ENCODE measurements at places on chromosomes 2 and 18.

DNA sequence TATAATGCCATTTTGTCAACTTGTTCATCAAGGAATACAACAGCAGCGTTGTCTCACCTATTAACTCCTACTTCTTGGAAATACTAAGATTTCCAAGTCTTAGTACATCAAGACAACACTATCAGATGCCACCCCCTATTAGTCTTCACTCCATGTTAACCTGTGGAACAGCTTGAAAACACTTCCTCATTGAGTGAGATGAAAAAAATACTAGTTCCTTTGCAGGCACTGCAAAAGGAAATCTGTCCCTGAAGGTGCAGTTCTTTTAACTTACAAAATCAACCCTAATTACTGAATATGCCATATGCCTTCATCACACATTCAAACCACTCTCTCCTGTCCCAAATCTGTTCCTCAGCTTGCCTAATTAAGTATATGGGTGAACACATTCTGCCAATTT is 4.0 kb downstream of the CWC22 start:
- DNase-seq = no peak
- peaks cover 15% of the 10 kb centered on the region for H3K36me3 ChIP-seq
- H3K27me3 ChIP-seq = no peaks in the 10 kb centered on the region

DNA sequence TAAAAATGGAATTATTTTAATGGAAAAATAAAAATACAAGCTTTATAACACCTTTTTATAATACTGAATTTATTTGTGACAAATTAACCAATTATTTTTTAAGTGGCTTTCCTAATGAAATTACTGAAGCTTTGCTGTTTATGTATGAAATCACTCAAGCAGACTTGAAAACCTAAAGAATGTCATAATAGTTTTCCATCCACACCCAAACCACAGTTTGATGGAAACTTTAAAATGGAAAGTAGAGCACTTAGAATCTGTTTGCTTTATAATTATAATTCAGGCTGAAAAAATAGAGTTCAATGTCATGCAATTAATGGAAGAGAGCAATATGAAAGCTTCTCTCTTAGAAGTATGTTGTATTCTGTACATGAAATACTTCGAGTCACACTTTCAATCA is 31.6 kb upstream of the WDR75 start:
- H3K4me3 ChIP-seq = no peak overlapping the region
- H3K27ac ChIP-seq = no peak overlapping the region
- no peaks in the 10 kb centered on the region for H3K4me1 ChIP-seq
- no peaks in the 10 kb centered on the region for H3K36me3 ChIP-seq
- H3K27me3 ChIP-seq = no peaks in the 10 kb centered on the region

DNA sequence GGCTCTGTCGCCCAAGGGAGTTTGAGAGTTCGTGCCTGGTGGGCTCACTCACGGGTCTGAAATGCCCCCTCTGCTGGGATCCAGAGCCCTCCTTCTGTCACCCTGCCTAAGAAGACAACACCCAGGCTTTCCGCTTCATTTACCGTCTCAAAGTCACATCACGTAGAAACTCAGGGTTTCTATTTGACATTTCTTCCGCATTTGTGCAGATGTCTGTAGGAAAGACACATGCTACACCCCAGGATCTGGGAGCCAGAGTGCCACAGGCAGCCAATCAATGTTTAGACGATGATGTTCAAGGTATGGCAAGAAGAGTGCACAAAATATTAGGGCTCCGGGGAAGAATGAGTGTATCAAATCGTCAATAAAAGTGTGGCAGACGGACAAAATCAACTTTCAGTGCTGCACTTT is 24.4 kb upstream of the ACKR3 start:
- no peak overlapping the region for H3K27ac ChIP-seq
- DNase-seq = no peak
- no peaks in the 10 kb centered on the region for H3K27me3 ChIP-seq
- H3K4me3 ChIP-seq = no peak overlapping the region

DNA sequence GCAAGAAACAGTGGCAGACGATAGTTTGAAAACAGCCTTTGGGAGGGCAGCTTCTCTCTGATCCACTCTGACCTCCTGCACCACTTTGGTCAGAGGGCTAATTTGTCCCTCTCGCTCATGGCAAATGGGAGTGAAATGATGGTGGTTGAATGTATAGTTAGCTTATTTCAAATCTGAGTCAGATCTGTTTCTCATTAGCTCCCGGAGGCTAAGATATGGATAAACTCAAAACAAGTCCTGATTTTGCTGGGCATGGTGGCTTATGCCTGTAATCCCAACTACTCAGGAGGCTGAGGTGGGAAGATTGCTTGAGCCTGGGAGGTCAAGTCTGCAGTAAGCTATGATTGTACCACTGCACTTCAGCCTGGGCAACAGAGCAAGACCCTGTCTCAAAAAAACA is 145.0 kb downstream of the ALK start:
- H3K27ac ChIP-seq = no peak overlapping the region
- DNase-seq = no peak
- no peaks in the 10 kb centered on the region for H3K36me3 ChIP-seq
- H3K4me3 ChIP-seq = no peak overlapping the region
- H3K27me3 ChIP-seq = no peaks in the 10 kb centered on the region

DNA sequence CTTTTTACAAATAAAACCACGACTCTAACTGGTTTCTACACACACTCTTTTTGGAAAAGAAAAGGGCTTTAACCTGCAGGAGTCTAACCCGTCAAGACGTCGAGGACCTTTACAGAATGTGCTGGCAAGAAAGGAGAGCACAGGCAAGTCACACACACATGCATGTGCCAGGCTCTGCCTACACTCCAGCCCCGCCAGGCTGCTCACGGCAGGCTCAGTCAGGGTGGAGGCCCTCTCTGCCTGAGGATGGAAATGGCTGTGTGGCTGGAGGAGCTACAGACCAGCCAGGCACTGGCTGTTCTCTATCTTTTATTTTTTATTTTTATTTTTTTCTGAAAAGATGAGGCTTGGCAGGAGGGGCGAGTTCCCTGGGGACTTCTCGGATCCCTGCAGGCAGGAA is 10.2 kb downstream of the SIX3 start:
- peak; percentile 46 for DNase-seq
- peak overlapping the region; percentile 66 for H3K4me3 ChIP-seq
- peaks cover 3% of the 10 kb centered on the region for H3K4me1 ChIP-seq
- no peak overlapping the region for H3K27ac ChIP-seq
- peaks cover 90% of the 10 kb centered on the region for H3K27me3 ChIP-seq

GRCh38 chr18:6744816-6745455 is 15.4 kb downstream of the ARHGAP28 start:
- H3K27me3 ChIP-seq = no peaks in the 10 kb centered on the region
- 0 out of 2 replicates have a peak, but pooled peaks cover 2% of the 10 kb centered on the region for H3K4me1 ChIP-seq
- no peak for DNase-seq
- peaks cover 6% of the 10 kb centered on the region for H3K36me3 ChIP-seq
- no peak overlapping the region for H3K27ac ChIP-seq

DNA sequence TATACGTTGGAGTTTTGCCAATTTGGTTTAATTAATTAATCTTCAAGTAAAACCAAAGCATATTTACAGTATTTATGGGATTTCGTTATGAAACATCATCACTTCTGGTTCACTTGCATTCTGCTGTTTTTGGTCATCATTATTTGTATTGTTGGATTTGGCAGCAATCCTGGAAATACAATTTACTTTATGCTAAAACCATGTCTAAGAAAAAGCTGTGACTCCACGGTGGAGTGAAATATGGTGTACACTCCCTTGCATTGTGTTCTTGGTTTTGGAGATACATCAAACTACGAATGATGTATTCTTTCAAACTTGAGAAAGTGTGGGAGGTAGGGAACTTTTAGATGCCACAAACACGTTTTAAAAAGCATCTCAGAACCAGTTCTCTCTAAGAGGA is 106.4 kb downstream of the CTAGE1 start:
- no peaks in the 10 kb centered on the region for H3K27me3 ChIP-seq
- no peak for DNase-seq
- H3K4me3 ChIP-seq = no peak overlapping the region
- H3K36me3 ChIP-seq = no peaks in the 10 kb centered on the region
- H3K27ac ChIP-seq = no peak overlapping the region
- no peaks in the 10 kb centered on the region for H3K4me1 ChIP-seq

- H3K27ac ChIP-seq = no peak overlapping the region
- H3K27me3 ChIP-seq = peaks cover 12% of the 10 kb centered on the region
- no peaks in the 10 kb centered on the region for H3K4me1 ChIP-seq
- DNase-seq = peak; percentile 61
Observed at GRCh38 chr2:70959851-70960832, 18.3 kb upstream of the ANKRD53 start.

GRCh38 chr2:191724015-191724414 is 46.1 kb downstream of the NABP1 start:
- no peak overlapping the region for H3K27ac ChIP-seq
- no peaks in the 10 kb centered on the region for H3K27me3 ChIP-seq
- no peaks in the 10 kb centered on the region for H3K4me1 ChIP-seq

DNA sequence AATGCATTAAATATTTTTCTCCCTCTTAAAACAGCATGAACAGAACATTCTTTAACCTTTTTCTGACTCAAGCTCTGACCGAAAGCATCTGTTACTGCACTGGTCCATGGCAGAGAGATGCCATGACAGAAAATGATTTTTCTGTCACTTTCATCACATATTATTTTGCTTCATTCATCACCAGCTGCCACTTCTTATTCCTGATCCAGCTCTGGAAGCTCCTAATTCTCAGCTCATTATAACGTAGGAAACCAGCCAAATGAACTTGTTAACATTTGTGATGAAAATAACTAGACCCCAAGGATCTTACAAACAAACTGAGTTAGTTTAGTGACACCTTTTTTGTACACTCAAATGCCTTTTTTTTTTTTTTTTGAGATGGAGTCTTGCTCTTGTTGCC is 7.6 kb upstream of the CFLAR start:
- no peak overlapping the region for H3K4me3 ChIP-seq
- no peak for DNase-seq
- no peaks in the 10 kb centered on the region for H3K36me3 ChIP-seq
- H3K27ac ChIP-seq = no peak overlapping the region

GRCh38 chr2:3041841-3042600 is 335.6 kb downstream of the EIPR1 start:
- no peaks in the 10 kb centered on the region for H3K27me3 ChIP-seq
- H3K4me1 ChIP-seq = no peaks in the 10 kb centered on the region
- H3K4me3 ChIP-seq = no peak overlapping the region
- H3K36me3 ChIP-seq = no peaks in the 10 kb centered on the region

GRCh38 chr18:69948919-69949537 is 1.4 kb upstream of the CD226 start:
- no peak overlapping the region for H3K27ac ChIP-seq
- no peak for DNase-seq
- no peak overlapping the region for H3K4me3 ChIP-seq

DNA sequence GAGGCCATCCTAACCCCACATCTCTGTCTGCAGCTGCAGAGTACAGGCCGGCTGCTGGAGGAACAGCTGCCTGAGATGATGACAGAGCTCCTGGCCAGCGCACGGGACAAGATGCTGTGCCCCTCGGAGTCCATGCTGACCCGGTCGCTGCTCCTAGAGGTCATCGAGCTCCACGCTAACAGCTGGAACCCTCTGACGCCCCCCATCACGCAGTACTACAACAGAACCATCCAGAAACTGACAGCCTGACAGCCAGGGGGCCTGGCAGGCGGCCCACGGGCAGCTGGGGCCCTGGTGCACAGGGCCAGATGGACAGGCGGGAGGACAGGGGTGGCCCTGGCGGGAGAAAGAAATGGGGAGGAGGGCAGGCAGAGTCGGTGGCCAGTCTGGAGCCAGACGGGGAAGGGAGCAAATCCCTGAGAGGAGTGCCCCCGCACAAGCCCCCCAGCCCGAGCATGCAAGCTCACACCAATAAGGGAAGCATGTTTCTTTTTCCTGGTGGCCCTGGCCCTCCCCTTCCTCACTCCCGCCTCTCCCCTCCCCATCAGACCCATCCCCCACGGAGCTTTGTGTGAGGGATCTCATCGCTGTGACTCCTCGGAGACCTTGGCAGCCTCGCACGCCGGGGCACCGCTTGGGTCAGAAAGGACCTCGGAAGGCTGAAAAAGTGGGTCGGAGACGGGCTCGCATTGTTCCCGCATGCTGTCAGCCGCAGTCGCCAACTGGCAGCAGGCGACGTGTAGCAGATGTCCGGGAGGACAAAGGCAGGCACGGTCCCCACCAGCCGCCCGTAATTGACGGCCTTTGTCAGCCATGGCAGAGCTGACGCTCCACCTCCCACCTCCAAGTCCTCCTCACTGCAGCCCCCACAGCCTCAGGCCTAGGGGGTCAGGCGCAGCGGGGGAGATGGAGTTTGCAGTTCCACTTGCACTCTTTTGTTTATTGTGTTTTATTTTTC is 91.2 kb downstream of the SMAD7 start:
- H3K27me3 ChIP-seq = no peaks in the 10 kb centered on the region
- DNase-seq = peak; percentile 56
- 0 out of 3 replicates have a peak overlapping the region, but pooled peaks have one; percentile 57 for H3K4me3 ChIP-seq
- H3K36me3 ChIP-seq = no peaks in the 10 kb centered on the region
- H3K27ac ChIP-seq = no peak overlapping the region

- H3K27ac ChIP-seq = no peak overlapping the region
- H3K36me3 ChIP-seq = no peaks in the 10 kb centered on the region
- no peak for DNase-seq
- H3K27me3 ChIP-seq = no peaks in the 10 kb centered on the region
Observed at GRCh38 chr2:177572236-177572671, 179.7 kb downstream of the AGPS start.

DNA sequence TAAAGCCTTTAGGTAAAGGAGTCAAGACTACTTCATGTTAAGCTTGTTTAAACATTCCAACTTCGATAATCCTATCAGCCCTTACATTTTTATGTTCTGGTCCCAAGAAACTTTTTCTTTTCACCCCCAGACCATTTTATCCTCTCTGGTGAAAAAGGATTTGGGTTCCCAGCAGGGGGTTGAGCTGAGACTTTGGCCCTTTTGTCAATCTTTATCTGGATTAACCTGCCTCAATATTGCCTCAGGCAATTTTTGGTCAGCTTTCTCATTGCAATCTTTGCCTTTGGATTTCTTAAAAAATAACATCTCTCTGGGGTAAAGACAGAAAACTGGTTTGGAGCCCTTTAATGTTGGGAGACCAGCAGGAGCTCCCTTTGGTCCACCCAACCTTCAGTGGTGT is 33.9 kb upstream of the CSRNP3 start:
- H3K4me3 ChIP-seq = no peak overlapping the region
- H3K4me1 ChIP-seq = peaks cover 5% of the 10 kb centered on the region
- no peaks in the 10 kb centered on the region for H3K36me3 ChIP-seq
- H3K27ac ChIP-seq = no peak overlapping the region
- DNase-seq = no peak
- H3K27me3 ChIP-seq = no peaks in the 10 kb centered on the region
